ENCODE measurements at places on chromosomes 2 and 18.
A peak's percentile ranks its signal among the peaks of the same experiment; 100 is the strongest.

DNA sequence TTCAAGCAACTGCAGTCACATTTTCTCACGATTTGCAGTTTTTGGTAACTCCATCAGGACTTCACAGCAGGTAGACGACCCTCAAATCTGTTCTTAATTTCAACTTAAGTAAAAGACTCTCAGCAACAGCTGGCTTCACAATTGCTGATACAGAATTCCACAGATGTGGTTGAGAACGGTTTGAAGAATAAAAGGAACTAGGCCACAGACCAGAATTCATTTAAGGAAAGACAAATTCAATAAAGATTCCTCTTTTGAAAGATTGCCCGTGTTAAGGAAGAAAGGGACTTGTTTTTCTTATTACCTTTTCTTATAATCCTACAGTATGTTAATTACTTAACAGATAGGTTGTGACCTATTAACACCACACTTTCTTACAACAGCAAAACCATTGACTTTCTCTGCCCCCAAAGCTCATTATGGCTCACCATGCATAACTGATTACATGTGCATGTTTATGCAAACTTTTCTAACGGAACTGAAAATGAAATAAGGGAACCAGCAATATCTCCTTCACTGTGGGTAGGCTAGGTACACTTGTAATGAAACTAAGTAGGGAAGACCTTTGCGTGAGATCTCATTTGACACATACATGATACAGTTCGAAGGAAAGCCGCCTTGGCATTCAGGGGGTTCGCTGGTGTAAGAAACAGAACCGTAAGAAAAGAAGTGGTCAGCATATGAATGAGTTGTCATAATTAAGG is 4.7 kb upstream of the ZNF516 start:
- DNase-seq = peak; percentile 94

GRCh38 chr18:10205151-10205550 is 249.3 kb upstream of the APCDD1 start:
- DNase-seq = no peak

- DNase-seq = no peak
These were observed 17.7 kb upstream of the SERPINB2 start for GRCh38 chr18:63869851-63870250.

DNA sequence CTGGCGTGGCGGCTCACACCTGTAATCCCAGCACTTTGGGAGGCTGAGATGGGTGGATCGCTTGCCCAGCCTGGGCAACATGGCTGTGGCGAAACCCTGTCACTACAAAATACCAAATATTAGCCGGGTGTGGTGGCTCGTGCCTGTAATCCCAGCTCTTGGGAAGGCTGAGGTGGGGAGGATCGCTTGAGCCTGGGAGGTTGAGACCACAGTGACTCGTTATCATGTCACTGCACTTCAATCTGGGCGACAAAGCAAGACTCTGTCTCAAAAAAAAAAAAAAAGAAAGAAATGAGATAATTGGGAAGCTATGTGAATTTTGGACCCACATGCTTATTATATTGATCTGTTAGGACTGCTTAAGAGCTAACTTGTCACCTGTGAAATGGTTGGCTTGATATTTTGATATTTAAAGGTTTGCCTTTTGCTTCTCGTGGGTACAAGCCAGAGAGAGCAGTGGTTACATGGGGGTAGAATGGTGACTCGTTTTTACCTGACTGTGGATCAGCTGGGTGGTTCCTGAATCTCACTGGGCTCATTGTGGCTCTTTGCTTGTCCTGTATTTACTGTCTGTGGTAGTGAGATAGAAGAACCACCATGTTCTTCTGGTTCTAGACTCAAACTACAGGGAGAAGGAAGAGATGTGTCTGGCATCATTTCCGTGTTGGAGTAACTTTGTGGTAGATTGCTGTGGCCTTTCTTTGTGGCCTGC is 28.9 kb downstream of the ZNF532 start:
- DNase-seq = no peak

- DNase-seq = no peak
These were observed 4.3 kb downstream of the MRPS9 start for GRCh38 chr2:105042189-105042588.

GRCh38 chr2:108898315-108899082 is 90.5 kb downstream of the EDAR start:
- DNase-seq = no peak

GRCh38 chr2:236747426-236747825 is 177.8 kb downstream of the ACKR3 start:
- no peak for DNase-seq

GRCh38 chr2:50098242-50098641 is 933.7 kb downstream of the NRXN1 start:
- DNase-seq = no peak

DNA sequence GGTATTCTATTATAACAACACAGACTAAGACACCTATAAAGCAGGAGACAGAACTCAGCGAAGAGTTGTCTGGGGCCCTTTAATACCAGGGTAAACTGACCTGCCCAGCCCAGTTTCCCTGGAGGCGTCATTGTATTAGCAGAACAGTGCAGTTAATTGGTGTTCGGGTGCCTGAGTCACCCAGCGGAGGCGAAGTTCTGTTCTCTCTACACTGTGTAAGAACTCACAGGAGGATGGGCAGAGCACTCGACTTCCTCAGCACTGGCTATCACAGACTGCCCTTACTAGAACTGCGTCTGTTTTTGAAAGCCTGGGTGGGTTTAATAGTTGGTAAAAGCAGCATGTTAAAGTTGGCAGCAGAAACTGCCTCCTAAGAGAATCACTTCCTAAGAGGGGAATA is 106.5 kb upstream of the ATP8B1 start:
- no peak for DNase-seq

DNA sequence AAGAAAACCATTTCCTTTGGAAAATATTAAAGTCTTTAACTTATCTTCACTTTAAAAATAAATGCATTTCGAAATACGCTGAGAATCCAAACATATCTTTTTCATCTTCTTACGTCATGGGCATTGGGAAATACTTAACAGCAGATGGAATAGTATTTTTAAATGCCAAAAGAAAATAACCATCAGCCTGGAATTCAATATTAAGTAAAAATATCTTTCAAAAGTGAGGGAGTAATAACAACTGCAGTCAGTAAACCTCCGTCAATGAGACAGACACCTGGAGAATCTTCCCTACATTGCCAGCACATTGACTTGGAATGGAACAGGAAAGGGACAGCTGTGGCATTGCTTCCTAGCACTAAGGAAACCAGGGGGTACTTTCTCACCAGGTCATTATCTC is 290.4 kb upstream of the TNP1 start:
- no peak for DNase-seq

DNA sequence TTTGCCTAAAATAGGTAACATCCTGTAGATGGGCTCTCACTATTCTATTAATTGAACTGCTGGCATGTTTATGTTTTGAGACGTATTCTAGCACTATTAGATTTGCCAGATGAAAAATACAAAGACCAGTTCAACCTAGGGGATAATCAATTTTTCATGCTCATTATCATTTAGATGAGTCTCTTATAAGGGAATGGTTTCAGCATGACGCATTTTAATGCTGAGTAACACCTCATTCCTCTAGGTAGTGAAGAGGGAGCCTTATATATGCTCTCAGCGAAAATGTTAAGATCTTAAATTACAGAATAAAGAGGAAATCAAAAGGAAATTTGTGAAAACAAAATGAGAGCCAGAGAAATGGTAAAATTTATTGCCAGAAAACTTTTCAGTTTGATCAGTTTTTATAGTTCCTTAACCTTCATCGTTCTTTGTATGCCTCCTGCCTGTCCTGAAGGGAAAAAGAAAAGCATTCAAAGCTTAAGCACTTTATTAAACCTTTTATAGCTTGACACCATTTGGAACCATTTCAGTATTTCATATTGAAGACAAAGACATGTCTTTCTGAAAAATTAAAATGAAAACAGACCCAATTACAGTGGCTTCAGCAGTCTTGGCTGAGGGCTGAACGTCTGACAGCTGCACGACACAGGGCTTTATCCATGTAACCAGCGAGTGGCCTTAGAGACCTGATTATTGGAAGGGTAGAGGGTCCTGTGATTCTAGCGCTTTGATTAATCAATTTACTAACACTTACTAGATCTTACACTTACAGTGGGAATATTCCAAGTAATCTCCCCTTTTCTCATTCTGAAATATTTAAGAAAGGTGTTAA is 112.8 kb downstream of the ADCYAP1 start:
- no peak for DNase-seq

DNA sequence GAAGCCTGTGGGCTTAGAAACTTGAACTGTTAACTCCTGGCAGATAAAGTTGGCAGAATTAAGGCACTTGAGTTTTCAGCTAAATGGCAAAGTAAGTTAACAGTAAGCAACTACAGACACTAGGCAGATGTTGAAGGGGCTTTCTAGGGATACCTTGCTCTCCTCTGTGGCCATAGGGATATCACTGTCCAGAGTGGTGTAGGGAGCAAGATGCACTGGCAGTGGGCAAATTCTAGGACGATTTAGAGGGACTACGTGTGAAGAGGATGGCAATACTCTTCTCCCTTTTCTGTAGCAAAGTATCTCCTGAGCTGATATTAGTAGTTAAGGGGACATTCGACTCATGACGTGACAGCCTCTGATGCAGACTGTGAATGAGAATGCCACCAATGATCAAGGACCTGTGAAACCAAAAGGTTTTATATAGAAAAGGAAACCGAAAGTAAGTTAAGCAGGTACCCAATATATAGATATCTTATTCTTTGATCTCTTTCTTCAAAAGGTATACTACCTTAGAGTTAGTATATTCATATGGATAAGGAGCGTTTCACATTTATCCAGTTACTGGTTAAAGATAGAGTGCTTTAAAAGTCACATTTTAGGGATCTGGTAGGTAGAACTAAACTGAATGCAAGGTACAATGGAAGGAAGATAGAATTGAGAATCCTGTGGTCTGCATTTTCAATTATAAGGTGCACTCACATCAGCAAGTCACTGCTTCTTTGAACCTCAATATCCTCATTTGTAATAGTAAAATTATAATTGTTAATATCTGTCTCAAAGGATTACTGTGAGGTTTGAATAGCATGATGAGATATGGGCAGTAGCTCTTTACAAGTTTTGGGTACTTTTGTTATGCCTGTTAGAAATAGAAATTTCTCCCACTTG is 106.4 kb downstream of the KCNH7 start:
- DNase-seq = peak; percentile 77

Data from GM12865 (cell line).